ENCODE measurements at places on chromosomes 3 and 15. TPM values are rescaled to one million over a fixed set of nuclear protein-coding genes. Genes with fewer than 3 reads are reported as not detected.

GRCh38 chr3:72810659-72811434 is 37.4 kb downstream of the SHQ1 start:
- DNase-seq, result no peak

DNA sequence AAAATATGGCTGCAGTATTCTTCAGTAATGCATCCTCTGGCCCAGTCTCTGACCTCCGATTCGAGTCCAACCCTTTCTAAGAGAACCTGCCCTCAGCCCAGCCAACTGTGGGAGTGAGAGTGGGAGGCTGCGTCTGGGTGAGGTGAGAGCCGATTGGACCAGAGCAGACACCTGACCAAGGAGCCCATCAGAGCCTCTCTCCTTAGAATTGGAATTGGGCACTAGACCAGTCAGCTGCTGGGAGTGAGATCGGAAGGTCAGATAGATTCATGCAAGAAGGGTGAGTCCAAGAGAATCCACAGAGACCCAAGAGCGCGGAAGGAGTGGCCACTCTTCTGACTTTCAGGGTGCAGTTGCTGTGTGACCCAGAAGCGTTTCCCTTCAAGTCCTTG is 10.2 kb downstream of the RASL12 start:
- DNase-seq, result no peak

DNA sequence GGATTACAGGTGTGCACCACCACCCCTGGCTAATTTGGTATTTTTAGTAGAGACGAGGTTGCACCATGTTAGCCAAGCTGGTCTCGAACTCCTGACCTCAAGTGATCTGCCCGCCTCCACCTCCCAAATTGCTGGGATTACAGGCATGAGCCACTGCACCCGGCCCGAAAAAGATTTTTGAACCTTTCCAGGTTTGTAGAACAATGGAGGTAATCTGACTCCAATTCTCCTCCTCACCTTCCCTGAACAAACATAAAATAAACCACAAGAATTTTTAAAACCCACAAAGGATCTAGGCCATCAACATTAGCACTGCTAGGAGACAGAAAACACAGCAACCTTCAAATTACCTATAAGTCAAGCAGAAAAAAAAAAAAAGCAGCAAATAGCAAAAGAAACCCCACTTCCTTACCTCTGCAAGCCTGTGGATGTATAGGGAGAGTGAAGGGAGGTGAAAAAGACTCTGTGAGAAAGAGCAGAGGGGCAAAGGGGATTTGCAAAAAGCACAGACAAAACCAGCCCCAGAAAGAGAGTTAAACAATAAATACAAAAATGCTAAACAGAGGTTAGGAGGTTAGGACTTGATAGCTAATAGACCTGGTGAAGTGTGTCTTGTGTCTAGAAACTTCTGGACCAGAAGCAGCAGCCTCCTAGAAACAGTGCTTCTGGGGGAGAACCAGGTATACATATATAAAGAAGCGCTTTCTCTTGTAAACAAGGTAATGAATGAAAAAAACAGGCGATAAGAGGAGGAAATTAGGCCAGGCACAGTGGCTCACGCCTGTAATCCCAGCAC is 32.1 kb downstream of the TFDP2 start:
- DNase-seq, result peak; percentile 18

DNA sequence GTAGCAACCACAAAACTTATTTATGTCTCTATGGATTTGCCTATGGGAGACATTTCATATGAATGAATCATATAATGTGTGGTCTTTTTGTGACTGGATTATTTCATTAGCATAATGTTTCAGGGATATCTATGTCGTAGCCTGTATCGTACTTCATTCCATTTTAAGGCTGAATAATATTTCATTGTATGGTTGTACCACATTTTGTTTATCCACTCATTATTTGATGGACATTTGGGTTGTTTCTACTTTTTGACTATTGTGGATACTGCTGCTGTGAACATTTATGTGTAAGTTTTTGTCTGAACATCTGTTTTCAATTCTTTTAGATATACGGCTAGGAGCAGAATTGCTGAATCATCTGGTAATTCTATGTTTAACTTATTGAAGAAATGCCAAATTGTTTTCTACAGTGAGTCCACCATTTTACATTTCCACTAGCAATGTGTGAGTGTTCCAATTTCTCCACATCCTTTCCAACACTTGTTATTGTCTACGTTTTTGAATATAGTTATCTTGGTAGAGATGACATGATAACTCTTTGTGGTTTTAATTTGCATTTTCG is 134.4 kb upstream of the DAZL start:
- DNase-seq, result no peak

- no peak for DNase-seq
Observed at GRCh38 chr3:150238995-150239619, 169.0 kb upstream of the TSC22D2 start.

DNA sequence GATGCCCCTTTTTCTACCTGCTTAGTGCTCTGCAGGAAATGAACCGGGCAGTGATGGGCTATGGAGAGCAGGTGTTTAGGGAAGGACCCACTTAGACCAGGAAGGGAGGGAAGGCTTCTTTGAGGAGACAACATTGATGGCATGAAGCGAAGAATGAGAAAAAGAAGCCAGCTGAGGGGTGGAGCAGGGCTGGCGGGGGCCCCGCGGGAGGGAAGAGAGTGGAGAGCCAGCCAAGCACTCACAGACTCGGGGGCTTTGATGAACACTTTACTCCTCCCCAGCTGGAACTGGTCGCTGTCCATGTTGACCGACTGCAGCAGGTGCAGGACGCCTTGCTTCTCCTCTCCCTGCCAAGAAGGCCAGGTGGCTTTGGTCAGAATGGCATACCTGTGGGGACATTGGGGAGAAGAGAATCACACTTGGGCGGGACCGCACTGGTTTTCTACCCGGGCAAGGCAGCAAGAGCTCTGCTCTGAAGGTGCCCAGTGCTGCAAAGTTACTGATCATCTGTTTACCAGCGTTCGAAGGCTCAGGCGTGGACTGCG is 28.4 kb upstream of the LDHAL6B start:
- DNase-seq, result no peak

DNA sequence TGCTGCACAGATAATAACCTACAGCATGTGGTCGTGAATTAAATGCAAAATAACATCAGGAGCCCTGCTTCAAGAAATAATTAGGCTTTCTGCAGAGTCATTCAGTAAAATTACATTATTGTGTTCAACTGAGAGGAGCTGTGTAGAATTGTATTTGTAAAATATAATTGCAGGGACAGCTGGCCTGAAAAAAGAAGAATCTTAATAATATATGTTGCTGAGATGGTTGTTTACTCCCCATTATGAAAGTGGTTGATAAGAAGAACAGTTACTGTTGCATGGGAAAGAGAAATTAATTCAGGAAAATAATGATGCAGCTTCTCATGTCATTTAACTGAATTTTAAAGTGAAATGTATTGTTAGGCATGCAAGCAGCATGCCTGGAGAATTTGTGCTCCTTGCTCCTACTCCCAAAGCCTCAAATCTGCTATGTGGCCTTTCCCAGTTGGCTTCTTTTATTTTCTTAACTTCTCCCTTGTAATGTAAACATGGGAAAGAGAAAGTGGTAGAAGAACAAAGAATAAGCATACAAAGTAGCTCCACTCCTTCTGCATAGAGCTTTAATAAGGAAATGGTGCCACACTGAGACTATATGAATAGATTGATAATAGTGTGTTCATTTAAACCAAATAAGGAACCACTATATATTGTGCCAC is 100.1 kb downstream of the VGLL3 start:
- DNase-seq, result no peak

DNA sequence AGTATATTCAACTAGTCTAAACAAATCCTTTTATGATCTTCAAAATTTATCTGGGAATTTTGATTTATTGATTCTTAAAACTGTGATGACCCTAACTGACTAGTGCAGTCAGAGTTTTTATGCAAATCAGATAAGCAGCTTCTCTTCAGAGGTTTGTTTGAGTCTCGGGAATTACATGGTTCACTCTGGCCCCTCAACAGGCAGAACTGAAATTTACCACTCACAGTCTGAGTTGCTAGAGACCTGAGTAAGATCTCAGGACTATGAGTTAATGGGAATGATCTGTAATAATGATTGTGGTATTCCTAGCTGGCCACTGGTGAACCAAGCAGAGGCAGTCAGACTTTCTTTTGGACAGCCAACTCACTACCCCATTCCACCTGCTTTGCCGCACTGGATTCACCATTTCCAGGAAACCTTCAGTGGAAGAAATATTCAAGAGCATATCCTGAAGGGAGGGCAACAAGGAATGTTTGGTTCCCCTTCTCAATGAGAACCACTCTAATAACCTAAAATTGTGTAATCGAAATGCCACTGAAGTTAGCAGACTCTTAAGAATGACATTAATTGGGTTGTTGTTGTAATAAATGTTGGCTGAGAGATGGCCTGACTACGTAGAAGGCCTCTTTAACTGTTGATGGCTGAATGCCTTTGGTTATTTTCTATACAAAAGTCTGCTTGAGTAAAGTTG is 11.5 kb upstream of the DNAJC13 start:
- DNase-seq, result no peak

GRCh38 chr15:52783191-52783829 is 6.8 kb downstream of the ONECUT1 start:
- DNase-seq, result no peak

GRCh38 chr15:34691034-34691433 is 63.8 kb downstream of the GJD2 start:
- DNase-seq, result no peak

DNA sequence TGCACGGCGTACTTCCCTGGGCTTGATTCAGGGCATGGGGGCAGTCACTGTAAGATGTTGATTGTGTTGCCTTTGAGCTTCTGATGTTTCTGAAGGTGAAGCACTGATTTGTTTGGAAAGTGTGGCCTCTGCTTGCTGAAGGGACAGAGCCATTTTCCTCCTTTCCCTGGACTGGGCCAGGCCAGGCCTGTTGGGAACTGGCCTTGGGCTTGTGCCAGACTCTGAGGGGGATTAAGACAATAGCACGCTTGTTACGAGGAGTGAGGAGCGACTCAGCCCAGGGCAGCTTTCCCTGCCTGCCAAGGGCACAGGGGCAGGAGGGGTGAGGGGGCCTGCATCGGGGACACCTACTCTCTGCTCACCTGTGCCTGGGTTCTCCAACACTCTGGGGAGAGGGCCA is 42.9 kb downstream of the LINGO1 start:
- no peak for DNase-seq

DNA sequence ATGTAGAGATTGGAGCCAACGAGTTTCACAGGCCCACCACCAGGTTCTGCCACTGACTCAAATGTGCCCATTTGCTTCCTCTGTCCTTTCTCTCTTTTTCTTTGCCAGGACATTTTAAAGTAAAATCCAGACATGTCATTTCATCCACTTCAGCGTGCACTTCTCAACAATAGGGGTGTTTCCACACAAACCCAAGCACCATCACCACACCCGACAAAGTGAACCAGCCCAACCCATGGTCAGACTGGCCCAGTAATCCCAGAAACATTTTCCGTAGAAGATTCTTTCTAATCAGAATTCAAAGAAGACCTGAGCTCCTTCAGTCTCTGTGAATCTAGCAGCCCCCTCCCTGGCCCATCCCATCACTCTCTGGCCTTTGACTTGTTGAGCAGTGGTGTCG is 13.4 kb downstream of the CFAP100 start:
- no peak for DNase-seq

GRCh38 chr15:42490291-42490670 is 660 bp downstream of the ZNF106 start:
- DNase-seq, result no peak

GRCh38 chr15:29308299-29308698 is 38.7 kb upstream of the NSMCE3 start:
- no peak for DNase-seq

GRCh38 chr3:11668243-11669235 is 24.8 kb upstream of the VGLL4 start:
- DNase-seq, result no peak

GRCh38 chr15:63848879-63849551 is 15.3 kb upstream of the HERC1 start:
- no peak for DNase-seq

DNA sequence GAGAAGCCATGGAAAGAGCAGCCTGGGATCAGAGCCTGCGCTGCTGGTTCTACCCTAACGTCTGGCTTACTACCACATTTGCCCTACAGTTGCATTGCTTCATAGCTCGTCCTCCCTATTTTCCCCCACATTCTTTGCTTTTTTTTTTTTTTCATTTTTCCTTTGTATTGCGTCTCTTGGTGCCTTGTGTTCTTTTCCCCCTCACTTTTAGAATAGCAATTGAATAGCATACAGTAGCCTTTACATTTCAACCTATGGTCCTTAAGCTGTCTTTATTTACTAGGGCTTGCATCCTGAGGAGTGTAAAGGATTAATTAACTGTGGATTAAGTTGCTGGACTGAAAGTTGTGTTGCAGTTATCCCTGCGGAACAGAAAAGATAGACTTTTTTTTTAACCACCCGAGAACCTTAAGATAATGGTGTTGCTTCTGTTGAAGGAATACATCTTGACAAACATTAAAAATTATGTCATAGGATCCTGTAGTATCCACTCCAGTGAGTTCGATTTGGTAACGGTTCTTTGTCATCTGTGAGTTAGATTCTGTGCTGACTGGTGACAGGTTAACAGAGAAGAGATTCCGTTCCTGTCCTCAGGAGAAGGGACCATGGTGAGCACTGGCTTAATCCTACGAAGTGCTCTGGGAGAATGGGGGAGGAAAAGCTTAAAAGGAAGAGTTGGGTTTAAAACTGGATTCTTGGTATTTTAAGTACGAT is 417.4 kb upstream of the NAALADL2 start:
- no peak for DNase-seq

- no peak for DNase-seq
Observed at GRCh38 chr3:157522648-157523047, 19.4 kb upstream of the VEPH1 start.

GRCh38 chr3:171543759-171544300 is 83.6 kb upstream of the TNIK start:
- DNase-seq, result no peak

GRCh38 chr3:193869221-193870201 is 266.4 kb upstream of the HES1 start:
- DNase-seq, result peak; percentile 66

DNA sequence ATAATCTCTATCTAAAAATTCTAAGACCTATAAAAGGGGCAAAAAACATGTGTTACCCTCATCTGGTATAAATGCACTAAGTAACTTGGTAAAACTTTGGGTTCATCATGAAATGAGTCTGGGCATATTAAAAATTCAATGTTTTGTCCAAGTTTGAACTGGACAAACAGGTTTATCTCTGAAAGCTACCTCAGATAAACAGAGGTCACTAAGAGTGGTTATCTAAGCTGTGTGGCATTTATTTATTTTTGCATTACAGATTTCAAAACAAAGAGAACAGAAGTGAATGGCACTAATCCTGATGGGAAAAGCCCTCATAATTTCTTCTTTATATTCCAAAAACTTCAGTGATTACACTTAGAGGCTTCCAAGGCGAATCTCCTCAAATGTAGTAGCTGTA is 235.2 kb downstream of the RORA start:
- DNase-seq, result no peak

GRCh38 chr3:169657351-169658124 is 6.0 kb downstream of the MECOM start:
- no peak for DNase-seq

SCG5 gene
- total RNA-seq, result 0.27 TPM

MINDY4B gene
- total RNA-seq, result not detected

C3orf49 gene
- not detected for total RNA-seq

GMNC gene
- total RNA-seq, result not detected

GOLGA8J gene
- under 0.01 TPM for total RNA-seq

RASSF1 gene
- total RNA-seq, result 217 TPM

LYZL4 gene
- total RNA-seq, result not detected

TMCC1 gene
- 9.4 TPM for total RNA-seq

SLC22A14 gene
- under 0.01 TPM for total RNA-seq

NDN gene
- total RNA-seq, result 59.2 TPM

ITIH1 gene
- total RNA-seq, result under 0.01 TPM

ACAD9 gene
- 47.4 TPM for total RNA-seq

KCNH8 gene
- 0.54 TPM for total RNA-seq

ZNF774 gene
- total RNA-seq, result 0.27 TPM

BFSP2 gene
- 0.27 TPM for total RNA-seq

Measured in hematopoietic multipotent progenitor cell (in vitro differentiated cells).